ENCODE measurements at places on chromosomes 13 and 19. TPM values are rescaled to one million over a fixed set of nuclear protein-coding genes. Genes with fewer than 3 reads are reported as not detected.

NFIX gene
- total RNA-seq: 23.7 TPM

PRR12 gene
- total RNA-seq: 4.8 TPM

ZNF208 gene
- total RNA-seq: 0.34 TPM

CACNA1A gene
- total RNA-seq: 0.14 TPM

REEP6 gene
- total RNA-seq: 1.0 TPM
